Natural killer cell treated with Interleukin-12 subunit alpha and Interleukin-12 subunit beta and Interleukin-15 and Interleukin-18, amount 100 ng/mL, for 72 hours (primary cell): ENCODE measurements at places on chromosomes 5 and 9. TPM values are rescaled to one million over a fixed set of nuclear protein-coding genes. Genes with fewer than 3 reads are reported as not detected.

DNA sequence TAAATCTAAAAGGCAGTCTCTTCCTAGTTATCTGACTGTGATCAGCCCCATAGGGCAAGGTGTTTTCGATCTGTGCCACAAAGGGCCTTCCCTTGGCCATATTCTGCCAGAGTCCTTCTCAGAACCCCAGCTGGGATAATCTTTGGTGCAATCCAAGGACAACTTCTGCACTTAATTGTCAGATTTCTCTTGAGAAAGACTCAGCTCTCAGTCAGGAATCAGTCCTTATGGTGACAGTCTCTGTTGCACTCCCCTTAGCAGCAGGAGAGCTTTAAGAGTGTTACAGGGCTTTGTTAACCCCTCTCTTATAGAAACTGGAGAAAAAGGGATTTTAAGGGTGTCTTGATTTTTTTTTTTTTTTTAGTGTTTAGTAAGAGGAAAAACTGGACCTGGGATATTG lies 15.4 kb upstream of the RFX3 start:
- DNase-seq, result no peak
- peaks cover 14% of the 10 kb centered on the region for H3K4me1 ChIP-seq
- peaks cover 7% of the 10 kb centered on the region for H3K36me3 ChIP-seq
- H3K27me3 ChIP-seq, result no peaks in the 10 kb centered on the region

DNA sequence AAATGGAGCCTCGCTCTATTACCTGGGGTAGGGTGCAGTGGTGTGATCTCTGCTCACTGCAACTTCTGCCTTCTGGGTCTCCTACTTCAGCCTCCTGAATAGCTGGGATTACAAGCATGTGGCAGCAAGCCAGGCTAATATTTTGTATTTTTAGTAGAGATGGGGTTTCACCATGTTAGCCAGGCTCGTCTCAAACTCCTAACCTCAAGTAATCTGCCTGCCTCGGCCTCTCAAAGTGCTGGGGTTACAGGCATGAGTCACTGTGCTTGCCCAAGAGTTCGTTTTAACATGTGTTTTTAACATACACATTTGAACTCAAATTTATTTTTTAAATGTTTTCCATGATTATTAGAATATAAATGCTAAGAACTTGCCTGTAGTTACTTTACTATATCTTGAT lies 34.2 kb downstream of the MARCHF6 start:
- no peaks in the 10 kb centered on the region for H3K4me1 ChIP-seq
- peaks cover 10% of the 10 kb centered on the region for H3K36me3 ChIP-seq
- DNase-seq, result no peak
- H3K27me3 ChIP-seq, result no peaks in the 10 kb centered on the region
- no peak overlapping the region for H3K4me3 ChIP-seq

BRD8 gene
- total RNA-seq, result 84.6 TPM

DNA sequence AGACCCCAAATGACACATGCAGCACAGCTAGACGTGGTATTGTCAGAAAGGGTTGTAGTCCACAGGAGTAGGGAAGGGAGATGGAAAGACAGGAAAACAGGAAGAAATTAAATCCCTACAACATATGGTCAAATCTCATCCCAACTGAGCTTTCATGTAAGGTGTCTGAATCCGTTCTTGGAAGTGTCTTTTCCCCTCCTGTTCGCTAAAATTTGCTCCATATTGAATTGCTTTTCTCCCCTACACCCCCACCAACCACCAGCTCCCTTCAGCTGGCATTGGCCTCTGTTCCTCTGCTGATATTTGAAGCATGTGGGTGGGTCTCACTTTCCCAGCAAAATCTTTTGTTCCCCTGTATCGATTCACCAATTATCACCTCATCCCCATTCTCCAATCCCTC lies 376.2 kb upstream of the WWC1 start:
- no peaks in the 10 kb centered on the region for H3K36me3 ChIP-seq
- H3K4me3 ChIP-seq, result no peak overlapping the region
- peaks cover 2% of the 10 kb centered on the region for H3K27me3 ChIP-seq
- H3K4me1 ChIP-seq, result no peaks in the 10 kb centered on the region
- H3K27ac ChIP-seq, result no peak overlapping the region

DNA sequence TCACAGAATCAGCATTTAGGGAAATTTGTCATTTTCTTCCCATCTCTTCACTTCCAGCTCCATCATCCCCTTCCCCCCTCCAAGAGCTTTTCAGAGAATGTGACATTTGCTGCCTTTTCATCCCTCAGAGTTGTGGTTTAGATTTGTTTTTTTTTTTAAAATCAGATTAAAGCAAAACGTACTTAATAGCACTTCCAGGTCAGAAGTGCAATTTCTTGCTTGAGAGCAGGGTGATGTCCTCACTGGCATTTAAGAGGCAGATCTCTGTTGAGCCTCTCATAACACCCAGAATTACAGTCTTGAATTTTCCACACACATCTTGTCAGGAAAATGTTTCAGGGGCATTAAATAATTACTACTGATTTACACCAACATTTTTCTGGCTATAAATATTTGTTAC lies 236.8 kb upstream of the VLDLR start:
- peaks cover 40% of the 10 kb centered on the region for H3K27me3 ChIP-seq
- no peak overlapping the region for H3K27ac ChIP-seq
- H3K36me3 ChIP-seq, result no peaks in the 10 kb centered on the region
